ENCODE measurements at places on chromosomes 4 and X.

DNA sequence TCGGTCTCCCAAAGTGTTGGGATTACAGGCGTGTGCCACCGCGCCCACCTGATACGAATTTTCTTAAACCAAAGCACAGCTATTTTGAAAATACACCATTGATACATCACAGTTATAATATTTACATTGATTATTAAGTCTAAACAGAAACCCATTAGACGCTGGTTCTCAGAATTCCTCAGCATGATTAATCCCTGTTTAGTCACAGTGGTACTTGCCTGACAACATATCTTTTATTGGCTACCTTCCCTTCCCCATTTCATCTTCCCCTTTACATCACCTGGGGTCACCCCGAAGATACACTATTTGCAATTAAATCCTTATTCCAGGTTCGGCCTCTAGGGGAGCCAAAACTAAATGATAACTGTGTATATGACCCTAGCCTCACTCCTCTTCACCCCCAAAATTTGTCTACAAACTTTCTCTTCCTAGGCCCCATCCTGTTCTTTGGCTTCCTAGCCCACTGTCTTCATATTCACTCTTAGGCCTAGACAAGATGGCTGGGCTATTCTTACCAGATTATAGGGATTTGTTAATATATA is 36.8 kb upstream of the IL1RAPL1 start:
- no peak for DNase-seq

- DNase-seq: no peak
These were observed 5.3 kb upstream of the ARAP2 start for GRCh38 chr4:36249610-36250009.

DNA sequence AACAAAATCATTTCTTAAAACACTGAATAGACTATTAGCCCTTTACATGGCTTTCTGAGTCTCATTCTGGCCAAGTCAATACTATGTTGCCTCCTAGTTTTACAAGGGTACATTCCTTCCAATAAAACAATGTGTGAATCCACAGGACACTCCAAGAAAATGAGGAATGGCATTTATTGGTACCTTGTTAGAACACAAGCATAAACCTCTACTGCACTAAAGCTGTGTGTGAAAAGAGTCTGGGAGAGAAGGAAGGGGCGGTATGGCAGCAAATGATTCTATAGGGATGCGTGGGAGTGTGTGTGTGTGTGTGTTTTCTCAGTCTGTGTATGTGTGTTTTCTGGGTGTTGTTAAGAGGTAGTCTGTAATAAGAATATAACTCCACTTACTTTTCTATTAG is 48.9 kb downstream of the CXCL1 start:
- no peak for DNase-seq

DNA sequence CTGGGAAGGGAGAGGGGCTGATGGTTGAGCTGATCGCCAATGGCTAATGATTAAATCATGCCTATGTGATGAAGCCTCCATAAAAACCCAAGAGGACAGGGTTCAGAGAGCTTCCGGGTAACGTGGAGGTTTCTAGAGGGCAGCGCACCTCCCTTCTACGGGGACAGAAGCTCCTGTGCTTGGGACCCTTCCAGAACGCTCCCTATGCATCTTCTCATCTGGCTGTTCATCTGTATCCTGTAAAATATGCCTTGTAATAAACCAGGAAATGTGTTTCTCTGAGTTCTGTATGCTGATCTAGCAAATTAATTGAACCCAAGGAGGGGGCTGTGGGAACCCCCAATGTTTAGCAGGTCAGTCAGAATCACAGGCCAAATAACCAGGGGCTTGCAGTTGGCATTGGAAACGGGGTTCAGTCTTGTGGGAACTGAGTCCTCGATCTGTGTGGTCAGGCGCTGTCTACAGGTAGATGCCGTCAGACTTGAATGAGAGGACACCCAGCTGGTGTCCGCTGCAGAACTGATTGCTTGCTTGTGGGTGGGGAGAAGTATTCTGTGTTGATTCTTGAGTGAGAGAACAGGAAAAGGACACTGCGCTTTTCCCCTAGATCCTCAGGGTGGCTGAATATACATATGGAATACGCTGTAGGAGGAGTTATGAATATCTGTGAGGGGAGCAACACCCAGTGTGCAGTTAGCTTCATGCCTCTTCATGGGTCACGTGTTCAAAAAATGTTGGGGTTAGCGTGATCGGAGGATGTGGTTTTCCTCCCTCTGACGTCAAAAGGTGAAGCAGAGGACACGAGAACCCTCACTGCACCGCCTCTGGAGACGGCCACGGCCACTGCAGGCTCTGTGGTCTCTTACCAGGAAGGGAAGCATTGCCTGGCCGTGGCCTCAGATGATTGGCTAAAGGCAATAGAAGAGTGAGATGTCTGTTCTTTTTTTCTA is 29.2 kb downstream of the HTT-AS start:
- peak; percentile 54 for DNase-seq

- no peak for DNase-seq
These were observed 91.1 kb upstream of the VEGFC start for GRCh38 chr4:176883681-176884418.

DNA sequence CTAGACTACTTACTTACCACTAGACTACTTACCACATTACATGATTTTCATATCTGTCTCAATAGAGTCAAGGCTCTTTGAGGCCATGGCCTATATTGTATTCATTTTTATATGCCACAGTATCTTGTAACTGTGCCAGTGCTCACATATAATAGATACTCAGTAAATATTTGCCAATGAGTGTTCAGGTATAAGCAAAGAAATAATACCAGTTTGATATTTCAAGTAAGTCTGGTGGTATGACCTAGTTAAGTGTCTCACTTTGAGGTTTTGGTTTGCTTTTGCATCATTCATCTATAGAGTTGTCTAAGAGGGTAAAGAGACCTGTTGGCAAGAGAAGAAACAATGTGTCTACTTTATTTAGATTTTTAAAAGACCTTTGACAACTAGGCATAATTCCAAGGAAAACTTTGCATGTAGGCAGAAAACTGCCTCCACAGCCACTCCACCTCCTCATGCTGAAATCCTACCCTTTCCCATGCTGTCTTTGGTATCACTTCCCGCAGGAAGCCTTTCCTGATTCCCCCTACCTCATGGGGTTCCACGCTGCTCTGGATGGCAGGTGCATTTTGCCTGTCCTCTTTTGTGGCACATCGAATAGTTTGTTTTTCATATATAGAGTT is 91.3 kb upstream of the KLHL13 start:
- no peak for DNase-seq

DNA sequence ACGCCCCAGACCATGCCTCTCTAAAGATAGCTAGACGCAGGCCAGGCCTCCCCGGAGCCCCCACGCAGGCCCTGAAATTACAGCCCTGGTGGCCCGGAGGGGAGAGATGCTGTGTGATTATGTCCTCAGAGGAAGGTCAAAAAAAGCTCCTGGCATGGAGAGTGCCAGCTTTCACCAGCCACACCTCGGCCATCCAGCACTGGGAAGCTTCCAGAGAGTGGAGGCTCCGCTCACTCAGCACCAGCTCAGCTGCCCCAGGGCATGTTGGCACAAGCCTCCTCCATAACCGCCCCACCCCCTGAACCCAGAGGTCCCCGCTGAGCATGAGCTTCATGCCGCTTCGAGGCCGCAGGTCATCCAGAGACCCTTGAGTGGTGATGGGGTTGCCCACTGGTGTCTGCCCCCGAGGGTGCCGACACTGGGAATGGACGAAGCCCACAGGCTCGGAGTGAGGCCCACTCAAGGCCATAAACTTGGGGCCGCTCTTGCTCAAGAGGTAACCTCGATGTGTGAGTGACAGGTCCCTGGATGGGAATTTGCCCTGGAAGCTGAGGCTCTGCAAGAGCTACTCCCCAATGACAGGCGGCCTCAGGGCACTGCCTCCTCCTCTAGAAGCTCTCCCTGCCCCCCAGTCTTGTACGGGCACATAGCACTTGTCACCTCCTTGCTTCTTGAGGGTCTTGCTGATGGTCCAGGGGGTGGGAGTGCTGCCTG is 4.4 kb upstream of the BGN start:
- no peak for DNase-seq

DNA sequence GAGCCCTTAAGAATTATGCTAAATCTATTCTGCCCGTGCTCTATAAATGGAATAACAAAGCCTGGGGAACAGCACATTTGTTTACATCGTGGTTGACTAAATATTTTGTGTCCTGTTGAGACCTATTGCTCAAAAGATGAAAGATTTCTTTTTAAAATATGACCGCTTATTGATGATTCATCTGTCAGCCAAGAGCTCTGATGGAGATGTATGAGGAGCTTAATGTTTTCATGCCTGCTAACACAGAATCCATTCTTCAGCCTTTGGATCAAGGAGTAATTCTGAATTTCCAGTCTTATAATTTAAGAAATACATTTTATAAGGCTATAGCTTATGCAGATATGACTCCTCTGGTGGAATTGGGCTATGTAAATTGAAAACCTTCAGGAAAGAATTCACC is 271.3 kb upstream of the FAT4 start:
- DNase-seq: no peak

DNA sequence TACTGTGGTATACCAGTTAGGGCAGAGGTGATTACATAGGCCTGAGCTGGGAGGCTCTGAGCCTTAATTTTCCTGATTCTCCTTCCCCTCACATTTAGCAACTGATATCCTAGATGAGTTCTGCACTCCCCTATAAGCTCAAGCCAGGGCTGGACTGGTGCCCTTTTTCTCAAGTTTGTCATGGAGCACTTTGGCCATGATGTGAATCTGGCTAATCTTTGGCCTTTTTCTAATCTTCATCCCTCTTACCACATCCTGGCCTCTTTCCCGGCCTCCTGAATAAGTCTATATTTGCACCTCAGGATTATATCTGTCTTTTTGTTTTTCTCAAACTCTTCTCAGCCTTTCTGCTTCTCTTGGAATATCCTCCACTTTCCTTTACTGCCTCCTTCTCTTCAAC is 10.9 kb upstream of the LAS1L start:
- DNase-seq: no peak

DNA sequence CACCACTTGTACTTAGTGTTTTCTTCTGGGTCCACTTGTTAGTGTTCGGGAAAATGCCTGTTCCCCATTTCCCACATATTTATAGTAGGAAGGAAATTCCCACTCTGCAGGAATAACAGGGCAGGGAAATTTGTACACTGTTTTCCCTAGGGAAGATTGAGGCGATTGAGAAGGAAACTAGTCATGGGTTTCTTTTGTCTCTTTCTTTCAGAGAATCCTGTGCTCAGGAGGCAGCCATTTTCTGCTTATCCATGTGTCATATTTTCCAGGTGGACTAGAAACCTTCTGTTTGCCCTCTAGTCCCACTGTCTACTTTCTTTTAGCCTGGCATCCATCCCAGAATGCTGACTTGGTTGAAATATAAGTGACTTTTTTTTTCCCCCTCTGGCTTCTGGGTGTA is 299.1 kb upstream of the ANKRD50 start:
- no peak for DNase-seq

GRCh38 chr4:188454575-188454974 is 315.3 kb downstream of the TRIML1 start:
- no peak for DNase-seq

- peak; percentile 42 for DNase-seq
These were observed 153.9 kb downstream of the KDR start for GRCh38 chr4:54971474-54971950.

DNA sequence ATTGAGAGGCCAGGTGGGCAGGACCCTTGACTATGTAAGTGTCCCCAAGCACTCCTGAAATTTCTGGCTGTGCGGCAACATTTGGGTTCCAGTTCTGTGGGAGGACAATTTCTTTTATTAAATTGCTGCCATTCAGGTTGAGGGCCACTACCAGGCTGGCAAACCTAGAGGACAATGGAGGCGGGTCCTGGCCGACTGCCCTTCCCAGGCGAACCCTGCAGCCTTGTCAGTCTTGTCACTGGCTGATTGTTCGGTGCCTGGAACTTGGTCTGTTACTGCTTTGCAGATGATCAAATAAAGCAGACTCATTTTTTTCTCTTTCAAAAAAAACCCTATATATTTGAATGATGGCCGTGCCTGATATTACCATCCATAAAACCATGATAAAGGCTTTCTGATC is 6.6 kb upstream of the TMEM128 start:
- no peak for DNase-seq

DNA sequence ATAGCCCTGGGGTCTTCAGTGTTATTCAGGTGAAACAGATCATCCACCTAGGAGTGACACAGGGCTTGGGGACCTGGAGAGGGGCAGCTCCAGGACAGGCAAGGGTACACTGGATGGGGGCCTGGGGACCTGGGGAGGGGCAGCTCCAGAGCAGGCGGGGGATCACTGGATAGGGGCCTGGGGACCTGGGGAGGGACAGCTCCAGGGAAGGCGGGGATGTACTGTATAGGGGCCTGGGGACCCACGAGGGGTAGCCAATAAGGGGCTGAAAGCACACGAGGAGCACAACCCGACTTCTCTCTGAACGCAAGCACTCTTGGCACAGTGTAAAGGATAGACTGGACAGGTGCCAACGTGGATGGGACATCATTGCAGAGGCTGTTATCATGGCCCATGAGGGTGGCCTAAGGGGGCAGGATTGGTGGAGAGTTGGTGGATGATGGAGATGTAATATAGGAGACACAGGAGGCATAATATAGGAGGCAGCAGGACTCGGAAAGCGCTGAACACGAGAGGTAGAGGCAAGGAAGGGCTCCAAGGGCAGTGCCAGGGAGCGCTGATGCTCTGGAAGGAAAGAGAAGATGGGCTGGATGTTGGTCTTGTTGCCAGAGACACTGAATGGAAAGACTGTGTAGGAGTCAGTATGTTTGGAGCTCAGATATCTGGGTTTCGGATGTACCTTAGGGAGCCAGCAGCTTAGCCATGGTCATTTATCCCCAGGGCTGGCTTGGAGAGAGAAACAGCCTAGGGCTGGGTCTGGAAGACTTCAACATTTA is 37.9 kb upstream of the FGFBP2 start:
- DNase-seq: no peak

DNA sequence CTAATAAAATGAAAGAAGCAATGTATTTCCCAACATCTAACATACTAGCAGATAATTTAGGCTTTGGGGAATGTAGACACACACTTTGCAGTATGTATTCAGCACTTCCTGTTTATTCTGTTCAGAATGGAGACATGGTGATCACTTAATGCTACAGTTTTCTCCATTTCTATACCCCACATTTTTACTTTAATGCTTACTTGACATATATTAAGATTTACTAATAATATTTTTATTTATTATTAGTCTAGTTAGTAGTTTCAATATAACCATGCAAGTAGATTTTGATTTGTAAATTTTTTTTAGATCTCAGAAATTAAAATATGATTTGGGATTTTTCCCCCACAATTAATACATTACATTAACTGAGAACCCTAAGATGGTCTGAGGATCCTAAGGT is 98.4 kb downstream of the PRSS12 start:
- no peak for DNase-seq

DNA sequence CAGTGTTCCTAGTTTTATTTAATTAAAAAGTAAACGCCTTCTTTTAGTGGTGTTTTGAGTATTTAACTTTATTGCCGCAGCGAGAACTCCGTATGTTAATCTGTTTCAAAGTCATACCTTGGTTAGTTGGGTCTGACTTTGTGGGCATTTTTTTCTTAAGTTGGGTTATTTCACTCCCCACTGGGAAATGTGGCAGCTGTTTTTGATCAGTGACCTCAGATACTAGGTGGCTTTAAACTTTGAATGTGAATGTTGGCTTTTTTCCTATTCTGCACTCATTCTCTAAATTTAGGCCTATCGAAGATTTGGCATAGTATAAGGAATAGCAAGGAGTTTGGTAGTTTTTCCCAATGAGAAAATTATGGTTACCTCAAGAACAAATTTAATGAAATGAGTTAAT is 85.9 kb downstream of the FIP1L1 start:
- DNase-seq: no peak

- DNase-seq: peak; percentile 42
These were observed 52.5 kb upstream of the ANTXR2 start for GRCh38 chr4:80125252-80126177.
